Activated gamma-delta T cell treated with anti-CD3 and anti-CD28 coated beads, Interleukin-2, amount 50 U/mL, for 16 hours (primary cell): ENCODE measurements at places on chromosomes 5 and 9.

- DNase-seq: no peak
These were observed 559.0 kb upstream of the DAP start for GRCh38 chr5:11319836-11320580.

GRCh38 chr9:77825361-77825760 lies 177.2 kb upstream of the GNA14 start:
- DNase-seq: no peak

GRCh38 chr5:33422191-33422590 lies 18.6 kb upstream of the TARS1 start:
- DNase-seq: no peak

GRCh38 chr5:655406-655805 lies 37.7 kb downstream of the TPPP start:
- no peak for DNase-seq

DNA sequence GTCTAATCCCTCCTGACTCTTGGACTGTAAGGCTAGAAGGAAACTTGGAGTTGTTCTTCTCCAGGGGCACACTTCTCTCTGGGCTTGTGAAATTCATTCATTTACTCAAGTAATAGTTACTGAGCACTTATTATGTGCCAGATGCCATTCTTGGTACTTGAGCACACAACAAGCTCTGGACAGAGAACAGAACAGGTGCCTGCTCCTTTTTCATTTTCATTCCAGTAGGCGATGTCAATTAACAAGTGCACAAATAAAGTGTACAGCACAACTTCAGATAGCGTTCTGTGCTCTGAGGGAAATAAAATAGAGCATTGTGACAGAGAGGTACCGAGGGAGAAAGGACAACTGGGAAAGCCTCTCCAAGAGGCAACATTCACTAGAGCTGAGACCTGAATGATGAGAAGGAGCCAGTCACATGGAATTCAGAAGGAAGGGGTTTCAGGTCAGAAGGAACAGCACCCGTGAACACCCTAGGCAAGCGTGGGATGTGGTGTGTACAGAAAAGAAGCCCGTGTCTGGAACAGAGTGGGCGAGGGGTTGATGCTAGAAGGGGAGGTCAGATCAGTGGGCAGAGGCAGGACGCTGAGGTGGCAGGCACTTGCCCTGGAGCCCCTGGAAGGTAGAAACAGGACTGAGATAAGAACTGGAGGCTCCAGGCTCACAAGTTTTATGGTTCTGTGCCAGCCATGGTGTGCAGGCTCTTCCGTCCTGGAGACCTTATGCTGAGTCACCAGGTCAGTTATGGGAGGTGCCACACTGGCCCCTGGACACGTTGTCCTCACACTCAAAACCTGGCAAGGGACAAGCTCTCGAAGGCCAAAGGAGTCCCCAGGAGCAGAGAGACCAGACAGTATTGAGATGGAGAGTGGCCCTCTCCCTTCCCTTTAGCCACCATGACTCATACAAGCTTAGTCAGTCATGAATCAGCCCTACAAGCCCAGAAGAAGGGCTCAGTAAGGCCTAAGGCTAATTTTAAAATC lies 7.2 kb upstream of the ABLIM3 start:
- no peak for DNase-seq

GRCh38 chr9:114163517-114163951 lies 8.2 kb downstream of the COL27A1 start:
- DNase-seq: no peak
